ENCODE measurements at places on chromosomes 1 and 21.

GRCh38 chr1:213905344-213905743, 82.4 kb upstream of the PROX1 start:
- DNase-seq = no peak

DNA sequence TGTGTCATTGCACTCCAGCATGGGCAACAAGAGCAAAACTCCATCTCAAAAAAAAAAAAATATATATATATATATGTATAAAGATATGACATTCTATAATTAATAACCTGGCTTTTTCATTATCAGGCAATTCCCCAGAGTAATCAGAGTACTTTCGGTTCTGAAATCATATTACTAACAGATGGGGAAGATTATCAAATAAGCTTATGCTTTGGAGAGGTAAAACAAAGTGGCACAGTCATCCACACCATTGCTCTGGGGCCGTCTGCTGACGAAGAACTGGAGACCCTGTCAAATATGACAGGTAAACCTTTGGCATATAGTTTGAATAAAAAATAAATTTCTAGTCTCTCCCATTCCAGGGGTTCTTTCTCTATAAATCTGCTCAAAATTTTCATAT, 58.5 kb upstream of the SH3GLB1 start:
- no peak for DNase-seq

GRCh38 chr1:42177541-42177981, 13.0 kb upstream of the GUCA2A start:
- no peak for DNase-seq

- no peak for DNase-seq
Observed at GRCh38 chr1:100875228-100875627, 19.4 kb downstream of the EXTL2 start.

DNA sequence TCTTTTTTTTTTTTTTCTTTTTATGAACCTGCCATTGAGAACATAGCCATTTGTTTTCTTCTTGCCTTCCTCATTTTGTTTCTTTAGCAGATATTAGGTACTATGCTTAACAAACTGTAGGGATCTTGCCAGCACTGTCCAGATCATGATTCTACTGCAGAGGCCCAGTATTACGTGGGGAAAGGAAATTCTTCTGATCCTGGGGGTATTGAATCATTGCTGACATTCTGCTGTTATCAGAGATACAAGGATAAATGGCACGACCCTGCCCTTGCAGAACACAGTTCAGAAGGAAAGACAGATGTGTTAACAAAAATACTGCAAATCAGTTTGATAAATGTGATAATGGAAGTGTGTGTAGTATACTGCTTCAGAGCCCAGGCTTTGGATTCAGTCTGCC, 56.2 kb downstream of the BTBD8 start:
- DNase-seq = no peak

- DNase-seq = peak; percentile 62
Observed at GRCh38 chr1:86741947-86742572, 37.7 kb downstream of the SH3GLB1 start.

- DNase-seq = no peak
Observed at GRCh38 chr1:211870156-211870555, 39.6 kb upstream of the LPGAT1 start.

GRCh38 chr1:180173451-180173850, 18.8 kb downstream of the QSOX1 start:
- DNase-seq = no peak

DNA sequence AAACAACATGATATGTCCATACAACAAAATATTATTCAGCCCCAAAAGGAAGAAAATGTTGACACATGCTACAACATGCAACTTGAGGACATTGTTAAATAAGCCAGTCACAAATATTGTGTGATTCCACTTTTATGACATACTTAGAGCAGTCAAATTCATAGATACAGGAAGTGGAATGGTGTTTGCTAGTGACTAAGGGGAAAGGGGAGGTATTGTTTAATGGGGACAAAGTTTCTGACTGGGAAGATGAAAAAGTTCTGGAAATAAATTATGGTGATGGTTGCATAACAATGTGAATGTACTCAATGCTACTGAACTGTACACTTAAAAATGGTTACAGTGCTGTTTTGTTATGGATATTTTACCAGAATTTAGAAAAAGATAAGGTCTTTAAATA, 77.7 kb downstream of the RHOU start:
- DNase-seq = no peak

DNA sequence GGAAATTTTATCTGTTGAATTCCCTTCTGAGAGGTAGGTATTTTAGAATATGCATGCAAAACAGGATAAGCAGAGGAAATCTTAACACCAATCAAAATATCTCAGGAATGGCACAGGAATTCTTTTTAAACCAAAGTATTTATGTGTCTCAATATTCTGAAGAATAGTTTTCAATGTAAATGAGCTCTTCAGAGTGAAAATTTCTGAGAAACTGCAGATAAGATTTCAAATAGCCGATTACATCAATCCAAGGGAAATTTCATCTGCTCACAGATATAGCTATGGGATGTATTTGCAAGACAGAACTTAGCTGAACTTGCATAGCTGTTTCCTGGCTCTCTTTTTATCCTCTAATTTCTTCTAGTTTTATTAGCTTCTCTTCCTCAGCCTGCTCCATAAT, 209.5 kb downstream of the GRIK1 start:
- no peak for DNase-seq

DNA sequence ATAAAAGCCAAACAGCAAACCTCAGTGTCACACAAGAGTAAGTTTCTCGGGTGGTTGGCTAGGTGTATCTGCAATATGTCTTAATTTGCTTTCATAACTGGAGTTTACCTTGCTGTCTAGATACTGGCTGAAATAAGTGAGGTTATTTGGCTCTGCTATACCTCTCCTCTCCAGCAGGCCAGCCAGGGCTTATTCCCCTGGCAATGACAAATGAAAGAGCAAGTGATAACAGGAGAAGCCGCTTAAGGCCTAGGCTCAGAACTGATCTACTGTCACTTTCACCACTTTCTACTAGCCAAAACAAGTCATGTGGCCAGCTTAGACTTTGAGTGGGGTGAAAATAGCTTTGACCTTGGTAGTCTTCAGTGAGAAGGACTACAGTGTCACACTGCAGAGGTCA, 4.8 kb upstream of the RPE65 start:
- DNase-seq = no peak
